ENCODE measurements at places on chromosomes 3 and 15. TPM values are rescaled to one million over a fixed set of nuclear protein-coding genes. Genes with fewer than 3 reads are reported as not detected.

The GPR156 gene
- not detected for total RNA-seq

The ZMAT3 gene
- total RNA-seq = 16.5 TPM

The NTRK3 gene
- 6.6 TPM for total RNA-seq

The ISLR gene
- 89.6 TPM for total RNA-seq

The GPR62 gene
- total RNA-seq = not detected

The KLHL40 gene
- not detected for total RNA-seq

The EEF1AKMT4 gene
- 4.4 TPM for total RNA-seq

The CLDN11 gene
- total RNA-seq = 4.6 TPM

The RARB gene
- total RNA-seq = 1.1 TPM

The LIPH gene
- 3.8 TPM for total RNA-seq

The PLD1 gene
- total RNA-seq = 48.2 TPM

Measured in subcutaneous adipose tissue (tissue), 4 donors.